DND-41 (cell line): ENCODE measurements at places on chromosomes 4 and X.

GRCh38 chrX:39961441-39961840 is 136.3 kb downstream of the BCOR start:
- no peak for DNase-seq

DNA sequence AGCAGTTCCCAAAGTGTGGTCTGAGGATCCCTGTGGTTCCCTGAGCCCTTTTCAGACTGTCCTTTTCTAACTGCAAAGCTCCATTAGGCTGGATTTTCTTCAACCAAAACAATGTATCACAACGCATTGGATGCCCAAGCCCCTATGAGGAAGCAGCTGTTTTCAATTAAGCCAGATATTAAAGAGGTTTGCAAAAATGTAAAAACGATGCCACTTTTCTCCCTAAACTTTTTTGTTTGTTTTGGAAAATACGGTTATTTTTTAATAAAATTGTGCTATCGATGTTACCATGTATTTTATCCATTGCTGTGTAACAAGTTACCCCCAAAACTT is 170.4 kb upstream of the BCOR start:
- DNase-seq: no peak

GRCh38 chr4:77905651-77906263 is 43.1 kb downstream of the MRPL1 start:
- DNase-seq: no peak

DNA sequence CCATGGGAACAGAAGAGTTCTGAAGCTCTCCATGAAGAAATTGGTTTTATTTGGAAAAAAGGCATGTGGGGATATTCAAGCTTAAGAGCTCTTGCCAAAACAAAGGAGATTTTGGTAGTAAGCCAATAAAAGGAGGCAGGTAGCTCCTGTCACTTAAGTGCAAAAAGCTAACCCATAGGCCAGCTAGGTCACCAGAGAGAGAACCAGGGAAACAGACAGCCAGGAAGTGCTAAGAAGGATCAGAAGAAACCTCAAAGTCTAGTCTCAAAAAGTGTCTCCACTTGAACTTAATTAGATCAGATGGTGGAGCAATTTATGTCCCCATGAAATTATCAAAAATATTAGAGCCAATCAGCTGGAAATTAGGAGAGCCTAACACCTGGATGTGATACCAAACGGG is 49.2 kb downstream of the CD40LG start:
- no peak for DNase-seq

- DNase-seq: no peak
Observed at GRCh38 chr4:172826346-172826745, 342.3 kb upstream of the GALNT7 start.

- no peak for DNase-seq
Observed at GRCh38 chrX:45592101-45592500, 391.4 kb upstream of the DIPK2B start.

DNA sequence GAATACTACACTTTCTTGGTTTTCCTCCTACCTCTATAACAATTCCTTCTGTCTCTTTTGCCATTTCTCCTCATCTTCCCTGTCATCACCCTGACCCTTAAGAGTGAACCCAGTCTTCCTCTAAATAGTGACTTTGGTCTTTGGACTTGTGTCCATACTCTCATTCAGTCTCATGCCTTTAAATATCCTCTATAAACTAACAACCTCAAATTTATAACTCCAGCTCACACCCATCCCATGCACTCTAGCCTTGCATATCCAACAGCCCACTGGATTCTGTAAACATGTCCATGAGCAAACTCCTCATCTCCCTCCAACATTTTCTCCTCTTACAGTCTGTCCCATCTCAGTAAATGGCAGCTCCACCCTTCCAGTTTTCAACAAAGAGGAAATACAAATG is 15.0 kb downstream of the BCLAF3 start:
- no peak for DNase-seq

GRCh38 chr4:107220976-107221375 is 184.9 kb upstream of the DKK2 start:
- DNase-seq: no peak

GRCh38 chr4:13547485-13548041 is 3.3 kb upstream of the NKX3-2 start:
- DNase-seq: peak; percentile 72

DNA sequence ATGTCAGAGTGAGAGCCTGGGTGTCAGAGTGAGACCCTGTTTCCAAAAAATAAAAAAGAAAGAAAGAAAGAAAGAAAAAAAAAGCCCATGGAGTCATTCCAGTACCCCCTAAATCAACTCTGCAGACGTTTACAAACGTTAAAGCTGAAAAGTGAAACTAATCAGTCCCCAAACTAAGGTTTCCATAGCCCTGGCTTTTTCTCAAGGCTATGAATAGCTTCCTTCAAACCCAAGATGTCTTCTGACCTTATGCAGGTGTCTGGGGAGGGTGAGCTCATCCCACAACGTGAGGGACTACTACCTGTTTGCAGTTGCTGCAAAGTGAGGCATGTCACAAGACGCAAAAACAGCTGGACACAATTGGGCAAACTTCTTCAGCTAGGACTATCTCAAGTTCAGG is 144.0 kb downstream of the SH3KBP1 start:
- no peak for DNase-seq

GRCh38 chrX:72201836-72202536 is 20.4 kb downstream of the PIN4 start:
- no peak for DNase-seq

- no peak for DNase-seq
Observed at GRCh38 chrX:133454491-133454914, 39.2 kb upstream of the GPC4 start.

DNA sequence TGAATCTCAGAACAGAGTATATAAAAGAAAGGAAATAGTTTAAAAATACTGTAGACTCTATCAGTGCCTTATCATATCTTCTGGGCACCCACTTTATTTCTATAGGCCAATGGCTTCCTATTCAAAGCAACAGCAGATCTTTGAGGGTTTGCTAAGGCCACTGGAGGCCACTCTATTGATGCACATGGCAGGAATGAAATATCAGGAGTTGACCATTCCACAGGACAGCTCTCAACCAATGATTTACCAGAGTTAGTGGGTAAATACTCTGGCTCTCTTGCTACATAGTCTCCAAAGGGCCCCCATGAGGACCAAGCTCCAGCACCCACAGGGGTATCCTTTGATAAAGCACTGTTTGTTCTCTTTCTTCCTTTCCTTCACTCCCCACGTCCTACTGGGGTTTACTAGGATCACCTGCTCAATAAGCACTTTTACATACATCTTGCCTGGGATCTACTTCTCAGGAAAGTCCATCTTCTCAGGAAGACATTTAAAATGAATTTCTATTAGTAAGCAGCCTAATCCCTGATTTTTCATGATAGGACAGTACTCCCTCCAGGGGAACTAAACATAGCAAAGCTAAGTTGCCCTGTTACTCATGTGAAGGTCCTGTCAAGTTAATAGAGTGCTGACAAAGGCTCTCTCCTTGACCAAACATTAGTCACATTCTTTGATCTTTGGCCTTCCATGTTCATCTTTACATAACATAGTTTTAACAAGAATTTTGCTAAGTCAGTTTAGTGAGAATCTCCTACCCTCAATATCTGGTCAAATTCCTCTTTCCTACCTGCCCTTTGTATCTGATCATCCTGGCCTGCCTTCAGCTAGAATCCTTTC is 459.7 kb downstream of the GRXCR1 start:
- no peak for DNase-seq

GRCh38 chr4:83114576-83114975 is at the start of gene PLAC8:
PLAC8 (minus strand) TSS chr4:83114729; CDS start chr4:83107921, 6,808 bp downstream.
- DNase-seq: peak; percentile 60

- DNase-seq: no peak
Observed at GRCh38 chr4:951594-952468, 19.6 kb downstream of the TMEM175 start.

DNA sequence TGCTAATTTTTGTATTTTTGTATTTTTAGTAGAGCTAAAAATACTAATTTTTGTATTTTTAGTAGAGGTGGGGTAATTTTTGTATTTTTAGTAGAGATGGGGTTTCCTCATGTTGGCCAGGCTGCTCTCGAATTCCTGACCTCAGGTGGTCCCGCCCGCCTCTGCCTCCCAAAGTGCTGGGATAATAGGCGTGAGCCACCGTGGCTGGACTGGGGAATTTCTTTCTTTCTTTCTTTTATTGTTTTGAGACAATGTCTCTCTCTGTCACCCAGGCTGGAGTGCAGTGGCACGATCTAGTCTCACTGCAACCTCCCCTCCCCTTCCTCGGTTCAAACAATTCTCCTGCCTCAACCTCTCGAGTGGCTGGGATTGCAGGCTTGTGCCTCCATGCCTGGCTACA is 83.0 kb downstream of the FAM193A start:
- no peak for DNase-seq

DNA sequence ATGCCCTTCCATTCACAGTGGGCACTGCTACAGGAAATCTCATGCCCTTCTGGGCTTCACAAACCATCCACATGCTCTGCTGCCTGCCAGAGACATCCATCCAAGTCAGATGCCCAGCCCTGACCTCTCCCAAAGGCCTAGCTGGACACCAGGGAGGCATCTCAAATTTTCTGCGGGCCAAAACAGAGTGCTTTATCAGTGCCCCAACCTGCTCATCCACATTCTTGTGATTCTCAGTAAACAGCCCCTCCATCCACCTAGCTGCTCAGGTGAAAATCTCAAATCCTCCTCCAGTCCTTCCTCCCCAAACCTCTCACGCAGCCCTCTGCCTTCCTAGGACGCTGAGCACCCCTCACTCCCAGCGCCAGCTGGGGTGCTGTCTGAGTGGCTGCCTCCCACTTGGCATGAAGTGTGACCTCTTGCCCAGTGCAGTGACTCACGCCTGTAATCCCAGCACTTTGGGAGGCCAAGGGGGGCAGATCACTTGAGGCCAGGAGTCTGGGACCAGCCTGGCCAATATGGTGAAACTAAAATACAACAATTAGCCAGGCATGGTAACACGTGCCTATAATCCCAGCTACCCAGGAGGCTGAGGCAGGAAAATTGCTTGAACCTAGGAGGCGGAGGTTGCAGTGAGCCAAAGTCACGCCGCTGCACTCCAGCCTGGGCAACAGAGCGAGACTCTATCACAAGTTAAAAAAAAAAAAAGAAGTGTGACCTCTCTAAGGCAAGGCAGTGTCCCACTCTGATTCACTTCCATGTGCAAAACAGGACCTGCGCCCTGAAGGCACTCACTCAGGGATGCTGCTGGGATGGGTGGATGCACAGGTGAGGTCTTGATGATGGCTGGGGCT is 1.7 kb upstream of the AFAP1 start:
- no peak for DNase-seq

DNA sequence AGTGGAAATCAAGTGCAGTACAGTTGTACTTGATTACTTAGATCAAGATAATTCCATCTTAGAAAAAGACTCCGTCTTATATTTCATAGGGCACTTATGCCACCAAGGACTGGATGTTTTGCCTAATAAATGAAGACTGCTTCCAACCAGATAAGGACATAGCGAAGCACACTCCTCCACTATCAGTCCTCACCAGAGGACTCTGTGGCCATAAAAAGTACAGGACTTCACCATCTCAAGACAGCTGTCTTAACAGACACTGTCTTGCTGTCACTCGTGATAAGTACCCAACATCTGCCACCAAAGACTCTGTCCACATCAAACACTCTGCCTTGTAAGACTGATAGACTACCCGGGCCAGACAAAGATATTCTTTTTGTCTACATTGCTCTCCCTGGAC is 352.0 kb downstream of the TRAM1L1 start:
- no peak for DNase-seq

GRCh38 chr4:169677150-169677748 is 56.9 kb downstream of the CLCN3 start:
- no peak for DNase-seq
